CD4-positive, alpha-beta T cell treated with Interferon gamma for 1 hour (primary cell): ENCODE measurements at places on chromosomes 6 and 20.

DNA sequence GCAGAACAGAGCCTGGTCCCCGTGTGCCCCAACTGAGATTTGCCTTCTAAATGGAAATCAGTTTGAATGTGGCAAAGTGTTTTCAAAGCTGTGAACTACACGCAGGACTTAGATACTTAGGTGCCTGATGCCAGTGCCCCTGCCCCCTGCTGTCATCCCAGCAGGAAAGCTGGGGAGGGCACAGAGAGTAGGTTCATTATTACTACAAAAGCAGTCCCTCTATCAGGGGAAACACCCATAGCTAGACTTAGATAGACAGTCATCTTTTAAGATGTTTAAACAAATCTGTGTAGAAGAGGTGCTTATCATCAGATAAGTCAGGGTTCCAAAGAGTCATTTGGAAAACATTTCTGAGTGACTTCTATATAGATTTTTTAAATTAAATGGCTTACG is 155.0 kb upstream of the SNX9 start:
- DNase-seq: no peak

- DNase-seq: no peak
Measured at GRCh38 chr6:95741045-95741444, 163.7 kb downstream of the MANEA start.

GRCh38 chr6:90375681-90376439 is 79.2 kb upstream of the BACH2 start:
- peak; percentile 77 for DNase-seq

GRCh38 chr20:62511300-62511914 is 35.6 kb upstream of the GATA5 start:
- DNase-seq: no peak

DNA sequence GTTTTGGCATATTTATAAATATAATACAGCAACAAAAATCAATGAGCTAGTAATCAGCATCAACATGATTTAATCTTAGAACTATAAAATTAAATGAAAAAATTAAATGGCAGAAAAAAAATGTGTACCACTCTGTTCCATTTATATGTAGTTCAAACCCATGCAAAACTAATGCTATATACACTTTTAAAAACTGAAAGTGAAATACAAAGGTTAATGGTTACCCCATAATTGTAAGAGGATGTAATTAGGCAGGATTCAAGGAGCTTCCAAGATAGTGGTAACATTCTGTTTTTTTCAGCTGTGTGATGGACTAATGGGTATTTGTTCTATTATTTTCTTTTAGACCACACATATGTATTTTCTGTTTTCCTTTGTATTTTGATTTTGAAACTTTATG is 492.1 kb downstream of the UTRN start:
- DNase-seq: no peak

DNA sequence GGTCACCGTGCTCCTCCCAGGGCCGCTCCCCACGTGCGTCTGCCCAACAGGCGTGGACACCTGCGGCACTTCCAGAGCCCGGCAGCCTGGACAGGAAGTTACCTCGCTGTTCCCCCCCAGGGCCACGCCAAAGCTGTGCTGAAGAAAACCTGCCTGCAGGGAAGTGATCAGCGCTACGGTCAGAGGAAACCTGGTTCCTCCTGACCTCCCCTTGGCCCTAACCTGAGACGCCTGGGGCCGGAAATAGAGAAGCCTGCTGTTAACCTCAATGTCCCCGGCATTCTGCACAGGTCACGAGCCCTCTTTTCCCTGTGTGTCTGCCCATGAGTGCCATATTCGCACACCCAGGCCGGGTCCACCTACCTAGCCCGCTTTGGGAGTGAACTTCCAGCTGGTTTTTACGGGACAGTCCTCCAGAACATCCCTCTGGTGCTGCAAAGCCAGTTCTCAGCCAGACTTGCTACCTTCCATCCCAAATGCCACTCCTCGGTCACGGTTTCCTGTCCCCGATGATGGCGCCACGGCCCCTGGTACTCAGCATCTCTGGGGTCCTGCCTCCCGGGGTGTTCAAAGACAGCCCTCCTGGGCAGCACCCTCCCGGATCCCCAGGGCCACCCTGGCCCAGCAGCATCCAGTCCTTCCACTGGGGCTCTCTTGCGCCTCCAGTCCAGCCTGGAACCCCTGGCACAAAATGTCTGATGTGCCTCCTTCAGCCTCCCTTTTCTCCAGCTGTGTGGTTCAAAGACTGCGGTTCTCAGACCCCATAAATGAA is 12.0 kb upstream of the IRF4 start:
- DNase-seq: no peak

DNA sequence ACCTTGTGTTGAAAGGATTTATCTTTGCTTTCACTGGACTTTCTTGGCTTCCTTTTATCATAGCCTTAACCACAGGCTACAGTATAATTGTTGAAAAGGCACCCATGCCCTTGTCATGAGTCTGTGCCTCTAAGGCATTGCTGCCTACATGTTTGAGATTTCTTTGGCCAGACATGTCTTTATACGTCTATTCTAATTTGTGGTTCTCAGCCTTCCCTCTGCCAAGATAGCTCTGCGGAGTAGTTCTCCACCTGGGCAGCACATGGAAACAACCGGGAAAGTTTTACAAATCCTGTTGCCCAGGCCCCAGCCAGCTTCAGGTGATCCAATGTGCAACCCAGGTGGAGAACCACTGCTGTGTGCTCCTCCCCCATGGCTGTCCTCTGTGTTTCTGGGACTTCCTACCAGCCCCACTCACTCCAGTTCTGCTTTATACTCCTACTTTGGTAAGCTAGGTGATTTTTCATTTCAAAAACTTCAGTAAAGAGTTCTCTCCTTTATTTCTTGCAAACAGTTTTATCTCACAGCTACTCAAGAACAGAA is 159.6 kb upstream of the MYLIP start:
- DNase-seq: no peak

DNA sequence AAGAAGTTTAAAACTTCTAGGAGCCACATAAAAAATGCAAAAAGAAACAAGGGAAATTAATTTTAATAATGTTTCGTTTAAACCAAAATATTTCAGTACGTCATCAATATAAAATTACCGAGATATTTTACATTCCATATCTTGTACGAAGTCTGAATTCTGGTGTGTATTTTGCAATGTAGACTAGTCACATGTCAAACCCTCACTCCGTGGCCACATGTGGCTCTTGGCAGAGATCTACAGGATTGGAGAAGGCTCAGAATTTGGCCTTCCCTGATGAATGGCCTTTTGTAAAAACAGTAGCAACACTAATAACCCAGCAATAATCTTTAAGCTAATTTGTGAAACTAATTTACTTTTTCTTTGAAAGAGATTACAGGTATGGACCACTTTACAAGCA is 217.1 kb downstream of the PRL start:
- DNase-seq: no peak

GRCh38 chr20:55667955-55668354 is 337.4 kb downstream of the CBLN4 start:
- no peak for DNase-seq

DNA sequence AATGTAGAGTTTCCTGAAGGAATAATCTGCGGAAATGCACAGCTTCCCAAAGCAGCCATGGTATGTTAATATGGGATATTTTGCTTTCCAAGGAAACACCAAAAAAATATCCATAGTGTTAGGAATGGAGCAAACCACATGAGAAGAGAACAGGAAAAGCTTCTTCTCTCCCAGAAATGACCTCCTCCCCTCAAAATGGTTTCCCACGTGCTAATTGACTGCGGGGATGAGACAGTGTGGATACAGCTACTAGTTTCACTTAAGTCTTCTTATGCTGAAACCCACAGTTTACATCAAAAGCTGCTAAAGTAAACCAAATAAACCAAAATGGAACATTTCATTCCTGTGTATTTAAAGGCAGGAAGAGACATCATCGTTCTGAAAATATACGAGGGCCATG is 69.4 kb downstream of the FYN start:
- DNase-seq: no peak

- no peak for DNase-seq
Measured at GRCh38 chr6:49980898-49981297, 11.5 kb upstream of the DEFB113 start.

DNA sequence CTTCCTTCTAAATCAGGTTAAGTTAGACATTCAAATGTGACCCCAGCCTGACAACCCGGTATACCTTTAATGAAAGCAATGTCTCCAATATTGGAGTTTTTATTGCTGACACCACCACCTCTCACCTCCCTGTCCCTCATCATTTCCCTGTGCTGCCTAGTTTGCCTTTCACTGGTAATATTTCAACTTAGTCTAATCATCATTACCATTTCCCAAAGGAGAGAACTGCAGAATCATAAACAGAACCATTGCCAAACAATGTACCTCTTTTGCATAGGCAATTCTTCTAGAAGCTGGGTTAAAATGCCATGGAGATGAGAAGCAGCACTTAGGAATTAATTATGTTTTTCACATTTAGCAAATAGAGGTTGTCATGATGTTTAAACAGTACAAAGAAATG is 370.3 kb downstream of the LAMA2 start:
- no peak for DNase-seq

GRCh38 chr20:23453549-23454543 is 1.2 kb upstream of the CST11 start:
- no peak for DNase-seq

DNA sequence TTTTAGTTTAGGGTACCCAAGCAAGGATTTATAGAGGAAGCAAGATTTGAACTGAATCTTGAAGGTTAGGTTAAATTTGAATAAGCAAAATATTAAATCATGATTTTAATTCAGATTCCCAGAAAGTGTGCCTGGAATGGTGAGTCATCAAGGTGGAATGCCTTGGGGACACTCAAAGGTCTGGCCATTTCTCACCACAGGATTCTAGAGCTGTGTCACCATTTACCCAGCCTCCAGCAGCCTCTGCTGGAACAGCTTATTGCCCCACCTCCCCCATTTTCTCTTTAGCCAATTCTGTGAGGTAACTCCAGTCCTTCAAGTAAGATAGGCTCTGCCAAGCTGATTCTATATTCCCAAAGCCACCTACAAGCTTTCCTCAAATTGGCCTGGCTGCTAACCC is 181.4 kb downstream of the SIM1 start:
- no peak for DNase-seq

GRCh38 chr20:49247792-49248191 is 28.6 kb downstream of the DDX27 start:
- no peak for DNase-seq

GRCh38 chr6:24079076-24079475 is 46.9 kb upstream of the NRSN1 start:
- DNase-seq: no peak

DNA sequence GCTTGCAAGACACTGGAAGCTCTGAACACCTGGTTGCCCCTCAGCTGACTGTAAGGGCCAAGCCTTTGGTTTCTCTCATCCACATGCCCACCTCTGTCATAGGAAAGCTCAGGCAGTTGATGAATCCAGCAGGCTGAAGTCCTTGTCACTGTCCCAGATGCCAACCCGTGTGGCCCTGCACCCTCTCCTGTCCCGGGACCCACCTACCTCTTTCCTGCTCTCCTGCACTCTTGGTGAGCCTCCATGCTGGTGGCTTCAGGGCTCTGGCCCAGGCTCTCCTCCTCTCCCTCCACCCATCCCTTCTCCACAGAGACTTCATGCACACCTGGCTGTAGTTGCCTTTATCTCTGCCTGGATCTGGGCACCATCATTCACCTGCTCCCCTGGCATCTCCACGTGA is 4.0 kb upstream of the GID8 start:
- no peak for DNase-seq

GRCh38 chr20:59221707-59222252 is 58.2 kb downstream of the ZNF831 start:
- no peak for DNase-seq

- peak; percentile 57 for DNase-seq
Measured at GRCh38 chr6:136592930-136593673, 42.9 kb upstream of the MAP7 start.

GRCh38 chr6:6722195-6722594 is 133.7 kb downstream of the LY86 start:
- no peak for DNase-seq

GRCh38 chr6:27295301-27296079 is 16.6 kb downstream of the POM121L2 start:
- DNase-seq: no peak

DNA sequence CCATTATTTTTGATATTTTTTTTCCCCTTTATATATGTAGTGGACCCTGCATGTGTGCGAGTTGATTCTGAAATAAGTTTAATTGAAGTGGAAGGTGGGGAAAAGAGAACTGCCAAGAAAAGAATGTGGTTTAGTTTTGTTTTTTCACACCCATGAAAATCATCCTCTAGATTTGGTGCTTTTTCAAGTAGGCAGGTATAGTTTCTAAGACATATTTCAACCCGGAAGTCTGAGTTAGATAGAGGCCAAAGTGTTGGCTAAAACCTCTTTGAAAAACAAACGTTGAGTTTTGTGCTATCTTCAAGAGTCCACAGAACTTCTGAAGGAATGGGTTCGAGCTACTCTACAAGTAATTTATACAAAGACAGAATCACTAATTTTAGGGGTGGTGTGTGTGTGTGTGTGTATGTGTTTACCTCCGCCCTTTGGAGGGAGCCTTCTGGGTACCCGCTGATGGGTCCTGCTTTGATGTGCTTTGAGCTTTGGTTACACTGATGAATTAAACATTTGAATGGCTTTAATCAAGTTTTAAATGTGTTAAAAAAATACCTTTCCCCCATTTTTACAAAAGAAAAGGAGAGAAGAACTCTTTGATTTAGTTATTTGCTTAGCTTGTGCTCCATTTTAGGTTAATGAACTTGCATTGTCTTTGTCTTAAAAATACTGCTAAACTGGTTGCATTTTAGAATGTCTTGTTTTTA is 2.5 kb downstream of the RREB1 start:
- no peak for DNase-seq

DNA sequence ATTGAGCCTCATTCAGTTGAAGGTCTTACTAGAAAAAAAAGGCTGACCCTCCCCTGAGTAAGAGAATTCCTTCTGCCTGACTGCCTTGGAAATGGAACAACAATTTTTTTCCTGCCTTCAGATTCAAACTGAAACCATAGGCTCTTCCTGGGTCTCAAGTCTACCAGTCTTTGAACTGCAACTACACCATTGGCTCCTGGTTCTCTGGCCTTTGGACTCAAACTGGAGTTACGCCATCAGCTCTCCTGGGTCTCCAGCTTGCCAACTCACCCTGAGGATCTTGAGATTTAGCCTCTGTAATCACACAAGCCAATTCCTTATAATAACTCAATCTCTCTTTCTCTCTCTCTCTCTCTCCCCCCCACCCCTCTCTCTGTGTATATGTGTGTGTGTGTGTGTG is 36.0 kb upstream of the SNX9 start:
- no peak for DNase-seq

DNA sequence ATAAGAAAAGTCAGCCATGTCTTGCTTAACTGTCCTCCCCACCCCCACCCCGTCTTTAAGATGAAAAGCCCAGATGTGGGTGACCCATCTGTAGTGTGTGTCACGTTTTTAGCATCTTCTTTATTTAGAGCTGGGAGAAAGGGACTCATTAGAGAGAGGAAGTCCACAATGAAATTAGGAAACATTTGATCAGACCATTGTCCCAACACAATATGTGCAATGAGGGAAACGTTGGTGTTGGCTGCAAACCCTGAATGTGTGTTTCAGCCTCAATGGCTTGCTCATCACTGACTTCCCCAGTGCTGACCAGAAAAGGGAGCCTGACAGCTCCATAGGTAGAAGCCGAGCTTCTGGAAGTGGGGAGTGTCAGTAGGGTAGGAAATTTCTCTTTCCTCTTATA is 475.7 kb downstream of the CD83 start:
- DNase-seq: no peak

GRCh38 chr6:5704708-5705107 is 302.0 kb downstream of the NRN1 start:
- DNase-seq: no peak
